ENCODE measurements at places on chromosomes 3 and 15. TPM values are rescaled to one million over a fixed set of nuclear protein-coding genes. Genes with fewer than 3 reads are reported as not detected.
A peak's percentile ranks its signal among the peaks of the same experiment; 100 is the strongest.

DNA sequence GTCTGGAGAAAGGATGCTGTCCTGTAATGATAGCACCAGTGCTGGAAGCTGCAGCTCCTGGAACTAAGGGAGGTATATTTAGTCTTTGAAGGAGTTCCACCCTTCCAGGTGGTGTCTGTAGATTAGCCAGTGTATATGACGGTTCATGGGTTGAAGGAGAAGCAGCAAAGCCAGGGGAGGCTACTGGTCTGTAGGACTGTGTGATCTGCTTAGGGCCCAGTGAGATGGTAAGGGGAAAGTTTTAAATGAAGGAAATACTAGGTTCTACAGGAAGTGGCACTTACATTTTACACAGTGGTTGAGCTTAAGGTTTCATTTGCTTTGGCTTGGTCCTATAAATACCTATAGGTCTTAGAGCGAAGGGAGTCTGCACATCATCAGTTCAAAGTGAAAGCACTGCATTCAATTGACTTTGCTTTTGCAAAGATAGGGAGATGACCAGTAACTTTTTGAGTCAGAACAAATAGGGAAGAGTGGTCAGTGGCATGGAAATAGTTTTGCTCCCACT is 5.6 kb downstream of the SLC25A38 start:
- peaks cover 13% of the 10 kb centered on the region for H3K36me3 ChIP-seq
- DNase-seq = no peak
- H3K27ac ChIP-seq = no peak overlapping the region
- no peak overlapping the region for H3K4me3 ChIP-seq
- no peaks in the 10 kb centered on the region for H3K27me3 ChIP-seq
- H3K4me1 ChIP-seq = peaks cover 3% of the 10 kb centered on the region

- H3K27ac ChIP-seq = no peak overlapping the region
- H3K4me3 ChIP-seq = no peak overlapping the region
- no peaks in the 10 kb centered on the region for H3K27me3 ChIP-seq
- no peaks in the 10 kb centered on the region for H3K36me3 ChIP-seq
- no peak for DNase-seq
- H3K4me1 ChIP-seq = peaks cover 2% of the 10 kb centered on the region
Observed at GRCh38 chr3:69811452-69812401, 72.5 kb downstream of the MITF start.

DNA sequence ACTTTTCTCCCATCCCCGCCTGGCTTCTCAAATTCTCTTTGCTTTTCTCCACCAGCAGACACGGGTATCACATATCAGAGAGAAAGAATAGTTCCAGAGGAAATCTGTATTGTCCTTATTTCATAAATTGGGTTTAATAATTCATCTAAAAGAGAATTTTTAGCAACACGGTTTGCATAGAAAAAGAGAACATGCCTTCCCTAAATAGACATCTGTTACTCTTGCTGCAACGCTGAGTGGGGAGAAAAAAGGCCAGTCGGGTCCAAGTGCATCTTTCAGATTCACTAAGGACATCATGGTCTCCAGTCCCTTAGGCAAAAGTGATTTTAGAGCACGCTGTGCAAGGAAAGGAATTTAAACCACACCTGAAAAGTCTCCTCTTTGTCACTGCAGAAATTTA is 201.3 kb downstream of the ABHD5 start:
- H3K4me3 ChIP-seq = no peak overlapping the region
- H3K4me1 ChIP-seq = no peaks in the 10 kb centered on the region
- DNase-seq = no peak
- H3K27ac ChIP-seq = no peak overlapping the region

DNA sequence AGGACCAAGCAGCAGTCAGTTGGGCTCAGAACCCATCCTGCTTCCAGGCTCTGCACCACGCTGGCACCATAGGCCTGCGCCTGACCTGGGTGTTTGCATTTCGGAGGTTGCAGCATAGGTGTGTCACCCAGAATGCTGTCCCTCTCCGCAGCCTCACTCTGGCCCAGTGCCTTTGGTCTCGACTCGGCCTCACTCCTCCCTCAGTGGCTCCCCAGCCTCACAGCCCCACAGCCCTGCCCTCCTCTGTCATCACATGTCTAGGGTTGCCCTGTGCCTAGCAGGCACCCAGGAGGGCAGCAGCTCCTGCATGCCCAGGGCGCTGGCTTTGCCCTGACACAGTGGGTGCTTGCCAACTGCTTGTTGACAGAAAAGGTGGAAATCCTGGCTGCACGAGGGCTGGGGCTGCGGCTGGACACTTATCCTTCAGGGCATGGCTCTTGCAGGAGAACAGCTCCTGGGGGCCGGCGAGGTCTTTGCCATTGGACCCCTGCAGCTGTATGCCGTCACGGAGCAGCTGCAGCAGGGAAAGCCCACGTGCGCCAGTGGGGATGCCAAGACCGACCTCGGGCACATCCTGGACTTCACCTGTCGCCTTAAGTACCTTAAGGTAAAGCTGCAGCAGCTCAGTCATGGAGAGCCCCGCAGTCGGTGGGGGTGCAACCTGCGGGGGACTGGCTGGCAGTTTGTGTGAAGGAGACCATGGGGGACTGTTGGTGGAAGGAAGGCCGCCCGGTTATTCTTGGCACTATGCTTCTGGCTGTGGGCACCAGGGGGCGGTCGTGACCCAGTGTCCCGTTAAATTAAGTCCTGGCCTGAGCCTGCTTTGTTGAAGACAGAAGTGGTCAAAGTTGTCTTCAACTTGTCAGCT is 16.2 kb downstream of the NISCH start:
- H3K27me3 ChIP-seq = no peaks in the 10 kb centered on the region
- no peaks in the 10 kb centered on the region for H3K4me1 ChIP-seq
- peak; percentile 83 for DNase-seq
- no peak overlapping the region for H3K4me3 ChIP-seq

DNA sequence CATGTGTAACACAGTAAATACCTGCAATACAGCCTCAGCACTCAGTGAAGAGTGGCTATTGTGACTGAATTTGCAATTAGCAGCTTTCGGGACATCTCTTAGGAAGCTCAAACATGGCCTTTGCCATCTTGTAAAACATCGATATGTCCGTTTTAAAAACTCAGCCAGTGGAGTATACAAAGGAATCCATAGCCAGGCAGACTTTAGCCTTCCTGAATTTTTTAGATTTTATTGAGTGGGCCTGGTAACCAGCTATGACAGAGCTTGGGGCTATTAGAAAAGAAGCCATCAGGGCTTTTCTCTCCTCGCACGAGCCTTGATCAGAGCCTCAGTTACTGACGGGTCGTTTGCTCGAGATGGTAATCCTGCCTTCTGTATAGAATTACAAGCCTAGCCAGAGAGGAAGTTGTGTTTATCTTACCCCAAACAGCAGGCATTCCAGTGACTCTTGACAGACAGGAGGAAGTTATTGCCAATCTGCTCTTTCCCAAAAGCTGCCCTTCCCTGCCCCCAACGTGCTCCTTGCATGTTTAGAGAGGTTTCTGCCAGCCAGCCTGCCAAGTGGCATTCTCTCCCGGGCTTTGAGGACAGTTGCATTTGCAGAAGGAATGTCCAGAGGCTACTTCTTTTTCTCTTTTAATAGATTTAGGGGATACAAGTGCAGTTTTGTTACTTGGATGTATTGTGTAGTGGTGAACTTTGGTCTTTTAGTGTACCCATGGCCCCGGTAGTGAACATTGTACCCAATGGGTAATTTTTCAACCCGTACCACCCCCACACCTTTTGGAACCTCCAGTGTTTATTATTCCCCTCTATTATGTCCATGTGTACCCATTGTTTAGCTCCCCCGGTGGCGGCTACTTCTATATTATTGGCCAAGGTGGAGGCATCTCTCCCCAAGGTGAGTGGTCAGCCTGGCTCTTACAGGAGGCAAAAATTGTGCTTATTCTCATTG is 40.6 kb downstream of the ITPR1 start:
- H3K4me3 ChIP-seq = no peak overlapping the region
- peak overlapping the region; percentile 28 for H3K27ac ChIP-seq
- DNase-seq = peak; percentile 73
- no peaks in the 10 kb centered on the region for H3K36me3 ChIP-seq
- no peaks in the 10 kb centered on the region for H3K27me3 ChIP-seq

DNA sequence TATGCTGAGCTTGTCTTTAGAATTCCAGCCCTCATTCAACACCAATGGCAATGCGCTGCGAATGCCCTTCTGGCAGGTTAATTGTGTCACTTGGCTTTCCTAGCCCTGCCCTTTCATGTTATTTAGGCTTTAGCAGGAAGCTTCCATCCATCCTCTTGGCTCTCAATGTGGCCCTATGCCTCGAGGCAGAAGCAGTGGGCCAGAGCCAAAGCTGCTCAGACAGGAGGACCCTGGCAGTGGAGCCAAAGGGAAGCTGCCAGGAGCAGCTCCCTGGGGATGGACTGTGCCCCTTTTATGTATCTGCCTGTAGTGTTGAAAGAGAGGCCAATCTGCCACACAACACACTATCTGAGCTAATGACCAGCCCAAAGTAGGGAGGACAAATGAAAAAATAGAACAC is 376.4 kb downstream of the CTNNB1 start:
- peaks cover 2% of the 10 kb centered on the region for H3K4me1 ChIP-seq
- no peak overlapping the region for H3K4me3 ChIP-seq
- H3K27ac ChIP-seq = no peak overlapping the region
- H3K36me3 ChIP-seq = no peaks in the 10 kb centered on the region

DNA sequence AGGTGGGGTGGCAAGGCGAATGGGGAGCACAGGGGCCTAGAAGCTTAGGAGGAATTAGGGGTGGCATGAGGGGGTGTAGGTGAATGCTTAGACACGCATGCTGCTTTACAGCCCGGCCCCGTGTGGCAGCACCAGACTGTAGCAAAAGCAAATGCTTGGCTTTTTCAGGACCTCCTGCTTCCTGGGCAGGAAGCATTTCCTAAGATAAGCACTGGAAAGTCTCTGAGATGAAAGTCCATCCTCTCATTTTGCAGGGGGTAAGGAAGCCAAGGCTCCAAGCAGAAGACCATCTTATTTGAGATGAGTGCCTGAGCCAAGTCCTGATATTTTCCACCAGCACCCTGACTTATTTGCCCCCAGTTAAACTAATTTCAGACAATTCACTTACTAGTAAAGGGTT is 12.9 kb downstream of the SSUH2 start:
- no peak overlapping the region for H3K27ac ChIP-seq
- no peaks in the 10 kb centered on the region for H3K36me3 ChIP-seq
- H3K4me1 ChIP-seq = no peaks in the 10 kb centered on the region

- H3K27me3 ChIP-seq = no peaks in the 10 kb centered on the region
- no peak overlapping the region for H3K27ac ChIP-seq
- DNase-seq = no peak
- H3K4me3 ChIP-seq = no peak overlapping the region
- H3K36me3 ChIP-seq = no peaks in the 10 kb centered on the region
Observed at GRCh38 chr3:76321614-76322013, 536.3 kb upstream of the ZNF717 start.

GRCh38 chr3:118466795-118467330 is 567.8 kb downstream of the IGSF11 start:
- DNase-seq = no peak
- no peaks in the 10 kb centered on the region for H3K4me1 ChIP-seq
- no peak overlapping the region for H3K4me3 ChIP-seq

DNA sequence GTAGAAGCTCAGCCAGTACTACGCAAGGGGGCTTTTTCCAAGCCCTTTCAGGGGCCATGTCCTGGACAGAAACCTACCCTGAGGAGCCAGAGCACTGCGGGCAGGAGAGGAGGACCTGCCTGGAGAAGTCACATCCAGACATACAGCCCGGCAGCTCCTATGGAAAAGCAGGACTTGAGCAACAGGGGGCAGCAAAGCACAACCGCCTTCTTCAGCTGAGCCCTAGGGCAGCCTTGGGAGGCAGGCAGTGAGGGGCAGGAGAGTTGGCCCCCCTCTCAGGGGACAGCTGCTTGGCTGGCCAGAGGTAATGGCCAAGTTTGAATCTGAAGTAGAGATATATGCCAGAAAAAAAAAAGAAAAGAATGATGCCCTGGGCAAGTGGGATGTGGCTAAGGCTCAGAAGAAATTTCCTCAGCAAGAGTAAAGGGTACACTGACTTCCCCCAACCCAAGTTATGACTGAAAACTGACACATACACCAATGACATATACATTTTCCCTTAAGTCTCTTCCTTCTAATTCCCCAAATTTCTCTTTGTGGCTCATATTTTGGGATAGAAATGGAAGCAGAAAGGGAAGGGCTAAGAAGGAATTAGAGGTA is 56.9 kb downstream of the CYP19A1 start:
- no peaks in the 10 kb centered on the region for H3K4me1 ChIP-seq
- DNase-seq = peak; percentile 90
- H3K27me3 ChIP-seq = no peaks in the 10 kb centered on the region
- no peak overlapping the region for H3K27ac ChIP-seq
- no peak overlapping the region for H3K4me3 ChIP-seq

DNA sequence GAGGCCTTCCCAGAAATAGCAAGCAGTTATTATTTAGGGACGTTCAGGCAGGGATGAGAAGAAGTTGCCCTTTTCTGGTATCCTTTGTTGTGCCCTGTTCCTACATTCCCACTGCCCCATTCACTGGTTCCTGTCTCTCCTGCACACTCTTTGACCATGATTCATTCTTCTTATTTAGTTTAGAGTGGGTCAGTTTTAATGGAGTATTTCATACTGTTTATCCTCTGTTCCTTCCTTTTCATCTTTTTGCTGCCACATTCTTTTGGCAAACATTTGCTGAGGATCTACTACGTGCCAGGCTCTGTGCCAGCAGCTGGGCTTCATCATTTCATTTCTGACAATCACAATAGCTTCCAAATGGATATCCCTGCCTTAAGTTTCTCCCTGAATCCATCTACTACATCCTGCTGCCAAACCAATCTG is 11.8 kb upstream of the EID1 start:
- H3K27me3 ChIP-seq = no peaks in the 10 kb centered on the region
- H3K27ac ChIP-seq = no peak overlapping the region
- no peaks in the 10 kb centered on the region for H3K4me1 ChIP-seq
- no peak for DNase-seq
- no peak overlapping the region for H3K4me3 ChIP-seq
- H3K36me3 ChIP-seq = peaks cover under 1% of the 10 kb centered on the region

DNA sequence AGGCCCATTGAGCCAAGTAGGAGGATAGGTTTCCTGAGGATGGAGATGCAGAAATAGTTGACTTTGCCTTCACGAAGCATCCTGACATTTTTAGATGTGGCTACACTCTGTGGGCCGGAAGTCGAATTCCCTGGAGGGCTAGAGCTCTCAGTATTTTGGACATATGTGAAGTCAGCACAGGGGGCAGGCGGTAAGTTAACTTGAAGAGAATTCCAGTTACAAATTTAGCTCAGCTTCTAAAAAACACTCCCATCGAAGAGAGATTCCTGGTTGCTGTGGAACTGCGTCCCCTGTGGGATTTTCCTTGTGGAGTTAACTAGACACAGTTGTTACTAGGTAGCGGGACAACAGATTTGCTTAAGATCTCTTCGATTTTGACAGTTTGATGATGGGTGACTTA is 161.9 kb upstream of the RGMA start:
- H3K4me1 ChIP-seq = peaks cover 2% of the 10 kb centered on the region
- no peak overlapping the region for H3K4me3 ChIP-seq
- no peak overlapping the region for H3K27ac ChIP-seq
- DNase-seq = no peak
- H3K27me3 ChIP-seq = no peaks in the 10 kb centered on the region
- no peaks in the 10 kb centered on the region for H3K36me3 ChIP-seq

- H3K27me3 ChIP-seq = no peaks in the 10 kb centered on the region
- H3K4me1 ChIP-seq = no peaks in the 10 kb centered on the region
- no peaks in the 10 kb centered on the region for H3K36me3 ChIP-seq
- H3K27ac ChIP-seq = no peak overlapping the region
Observed at GRCh38 chr3:135917927-135918597, 47.5 kb upstream of the PPP2R3A start.

CKMT1B gene
- total RNA-seq = not detected

TMEM158 gene
- 3.2 TPM for total RNA-seq

CPN2 gene
- not detected for total RNA-seq

GOLGA6D gene
- not detected for total RNA-seq

TUSC7 gene
- total RNA-seq = not detected

SSUH2 gene
- 0.78 TPM for total RNA-seq

WNT7A gene
- total RNA-seq = not detected

RETNLB gene
- not detected for total RNA-seq
